Central memory CD4-positive, alpha-beta T cell (primary cell): ENCODE measurements at places on chromosomes 12 and 14.

GRCh38 chr12:69688021-69688420 lies 11.1 kb downstream of the BEST3 start:
- DNase-seq = no peak

- no peak for DNase-seq
Observed at GRCh38 chr12:7217475-7218069, 28.1 kb downstream of the PEX5 start.

DNA sequence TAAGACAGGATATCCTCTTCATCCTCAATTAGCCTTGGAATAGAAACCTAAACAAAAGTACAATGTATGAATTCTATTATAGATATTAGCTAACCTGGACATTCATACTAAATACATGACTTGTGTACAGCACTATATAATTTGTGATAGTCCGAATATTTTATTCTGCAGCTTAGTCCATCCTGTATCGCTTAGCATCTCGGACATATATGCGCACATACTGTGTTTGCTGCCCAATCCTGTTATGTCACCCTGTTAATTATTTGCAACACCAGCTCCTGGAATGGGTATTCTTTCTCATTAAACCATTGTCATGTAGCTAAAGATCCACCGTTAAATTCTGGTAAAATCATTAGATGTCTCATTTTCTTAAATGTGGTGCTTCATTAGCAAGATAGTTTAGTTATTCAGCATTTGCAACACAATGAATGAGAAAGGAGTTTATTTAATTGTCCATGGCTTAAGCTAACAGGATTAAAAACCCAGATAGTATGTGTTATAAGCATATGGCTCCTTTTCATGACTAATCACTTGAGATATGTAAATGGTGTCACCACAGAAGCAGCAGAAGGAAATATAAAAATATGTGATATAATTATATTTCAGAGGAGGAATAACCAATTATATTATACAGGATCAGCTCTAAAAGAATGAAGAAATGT lies 156.0 kb upstream of the ARHGAP5 start:
- DNase-seq = no peak

GRCh38 chr14:68469208-68469713 lies 323.6 kb downstream of the ZFP36L1 start:
- DNase-seq = no peak
